ENCODE measurements at places on chromosomes 12 and 14. TPM values are rescaled to one million over a fixed set of nuclear protein-coding genes. Genes with fewer than 3 reads are reported as not detected.

Gene APOF
- total RNA-seq = not detected

Gene TRHDE
- total RNA-seq = 0.09 TPM

Gene FLRT2
- total RNA-seq = 2.2 TPM

Gene BHLHE41
- 0.73 TPM for total RNA-seq

Gene CBLN3
- total RNA-seq = 1.4 TPM

Gene CNTN1
- total RNA-seq = 56.7 TPM

Gene TMEM233
- 0.06 TPM for total RNA-seq

Gene KLRG1
- 1.8 TPM for total RNA-seq

Gene NOXRED1
- 0.07 TPM for total RNA-seq

Gene CDK4
- total RNA-seq = 268 TPM

Gene SAMD15
- 2.2 TPM for total RNA-seq

Gene PRICKLE1
- 0.73 TPM for total RNA-seq

Gene AMN
- 0.21 TPM for total RNA-seq

Gene CLEC4D
- not detected for total RNA-seq

Gene PMCH
- total RNA-seq = not detected

Gene SELPLG
- 0.95 TPM for total RNA-seq

Gene CCDC184
- 3.4 TPM for total RNA-seq

Gene TRPV4
- 0.08 TPM for total RNA-seq

Gene AQP6
- total RNA-seq = not detected

Gene KRT77
- not detected for total RNA-seq

Gene PPFIBP1
- 32.5 TPM for total RNA-seq

Gene E2F7
- 8.3 TPM for total RNA-seq

Gene SOAT2
- 0.23 TPM for total RNA-seq

Gene HOTAIR
- not detected for total RNA-seq

Gene RPL10L
- total RNA-seq = not detected

Gene SERPINA9
- total RNA-seq = not detected

Gene TCL1B
- not detected for total RNA-seq

Gene FIGNL2
- total RNA-seq = 0.32 TPM

Gene C1S
- 45.5 TPM for total RNA-seq

Gene ASCL1
- total RNA-seq = not detected

Gene RNF212B
- total RNA-seq = not detected

Gene SNRPF
- total RNA-seq = 180 TPM

Gene KCNA1
- not detected for total RNA-seq

Gene ARHGDIB
- total RNA-seq = 1.4 TPM

Gene NKX2-1
- not detected for total RNA-seq

Gene GALNT6
- 4.0 TPM for total RNA-seq

Gene TEDC1
- 38.5 TPM for total RNA-seq

Gene FAIM2
- not detected for total RNA-seq

Gene CISTR
- total RNA-seq = not detected

Gene SLC38A1
- 41.1 TPM for total RNA-seq

Gene PRKAB1
- total RNA-seq = 35.6 TPM

Gene CD163L1
- total RNA-seq = 0.53 TPM

Gene NTF3
- not detected for total RNA-seq

Gene DPY19L2
- total RNA-seq = 2.6 TPM
